ENCODE measurements at places on chromosomes 3 and 15.

DNA sequence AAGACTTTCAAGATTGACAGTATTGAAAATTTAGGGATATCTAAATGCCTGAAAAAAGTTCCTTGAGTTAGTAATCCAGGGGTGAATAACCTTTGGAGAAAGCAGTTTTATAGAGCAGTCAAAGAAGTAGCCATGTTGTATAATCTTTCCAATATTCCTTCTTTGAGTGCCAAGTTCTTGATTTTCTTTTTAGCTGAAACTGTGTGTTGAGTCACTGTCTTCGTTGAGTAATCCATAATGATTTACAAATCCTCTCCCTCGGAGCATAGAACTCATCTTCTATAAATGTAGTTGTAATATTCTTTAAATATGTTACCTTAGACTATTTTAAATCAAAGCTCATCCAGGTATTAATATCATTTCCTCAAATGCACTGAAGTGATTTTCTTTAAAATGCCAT is 135.2 kb downstream of the BBX start:
- DNase-seq, result no peak

DNA sequence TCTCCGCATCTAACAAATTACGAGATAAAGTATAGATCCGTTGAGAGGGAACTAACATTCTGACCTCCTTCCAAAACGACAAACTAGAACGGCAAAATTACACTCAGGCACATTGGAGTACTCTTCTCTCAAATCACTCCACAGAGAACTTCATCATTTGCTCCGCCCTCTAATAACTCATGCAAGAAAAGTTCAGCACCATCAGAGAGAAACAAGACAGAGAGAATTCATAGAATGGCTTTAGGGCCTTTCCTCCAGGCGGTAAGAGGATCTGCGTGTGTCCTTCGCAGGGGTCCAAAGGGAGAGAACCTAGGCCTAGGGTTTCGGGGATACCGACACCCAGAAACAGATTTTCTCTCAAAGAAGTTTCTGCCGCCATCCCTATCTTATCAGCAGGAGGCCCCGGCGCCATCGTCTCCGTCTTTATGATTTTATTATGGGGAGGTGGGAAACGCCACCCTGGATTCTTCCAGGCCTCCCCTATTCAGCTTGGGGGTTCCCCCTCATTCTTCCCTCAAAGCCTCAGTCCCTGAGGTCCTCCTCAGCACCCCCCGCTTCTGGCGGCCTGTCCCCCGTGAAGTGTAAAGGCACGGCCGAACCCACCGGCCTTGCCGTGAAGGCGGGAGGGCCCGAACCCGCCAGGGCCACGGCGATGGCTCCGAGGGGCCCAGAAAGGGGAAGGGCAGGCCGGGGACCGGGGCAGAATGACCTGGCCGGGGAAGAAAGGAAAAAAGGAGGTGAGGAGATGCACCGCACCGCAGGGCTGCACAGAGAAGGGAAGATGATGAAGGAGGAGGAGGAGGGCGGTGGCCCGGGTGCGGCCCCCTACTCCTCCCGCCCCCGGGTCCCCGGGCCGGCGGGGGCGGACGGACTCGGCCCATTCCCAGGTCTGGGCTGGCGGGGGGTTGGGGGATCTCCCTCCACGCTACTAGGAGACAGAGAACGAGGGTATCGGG is 768 bp downstream of the UBXN7 start:
- DNase-seq, result peak; percentile 2

DNA sequence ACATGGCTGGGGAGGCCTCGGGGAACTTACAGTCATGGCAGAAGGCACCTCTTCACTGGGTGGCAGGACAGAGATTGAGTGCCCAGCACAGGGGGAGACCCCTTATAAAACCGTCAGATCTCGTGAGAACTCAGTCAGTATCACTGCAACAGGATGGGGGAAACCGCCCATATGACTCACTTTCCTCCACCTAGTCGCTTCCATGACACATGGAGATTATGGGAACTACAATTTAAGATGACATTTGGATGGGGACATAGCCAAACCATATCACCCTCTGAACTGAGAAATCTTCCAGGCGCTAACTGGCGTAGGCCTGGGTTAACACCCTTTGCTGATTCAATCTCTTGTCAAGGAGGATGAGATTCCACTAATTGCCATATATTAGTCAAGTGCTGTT is 392.3 kb downstream of the FEZF2 start:
- no peak for DNase-seq

DNA sequence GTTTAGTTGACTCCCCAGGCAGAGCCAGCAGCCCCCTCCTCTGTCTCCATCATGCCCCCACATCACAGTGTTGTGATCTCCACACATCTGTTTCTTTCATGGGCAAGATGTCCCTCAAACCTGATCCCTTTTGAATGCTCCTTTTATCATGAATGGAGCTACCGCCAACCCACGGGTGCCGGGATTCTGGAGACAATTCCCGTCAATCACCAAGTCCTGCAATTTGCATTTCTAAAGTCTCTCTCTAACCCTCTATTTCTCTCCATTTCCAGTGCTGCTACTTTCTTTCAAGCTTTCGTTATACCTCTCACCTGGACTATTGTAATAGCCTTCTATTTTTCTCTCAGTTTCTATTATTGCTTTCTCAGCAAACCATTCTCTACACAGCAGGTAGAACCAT is 89.7 kb upstream of the CCNL1 start:
- DNase-seq, result no peak

DNA sequence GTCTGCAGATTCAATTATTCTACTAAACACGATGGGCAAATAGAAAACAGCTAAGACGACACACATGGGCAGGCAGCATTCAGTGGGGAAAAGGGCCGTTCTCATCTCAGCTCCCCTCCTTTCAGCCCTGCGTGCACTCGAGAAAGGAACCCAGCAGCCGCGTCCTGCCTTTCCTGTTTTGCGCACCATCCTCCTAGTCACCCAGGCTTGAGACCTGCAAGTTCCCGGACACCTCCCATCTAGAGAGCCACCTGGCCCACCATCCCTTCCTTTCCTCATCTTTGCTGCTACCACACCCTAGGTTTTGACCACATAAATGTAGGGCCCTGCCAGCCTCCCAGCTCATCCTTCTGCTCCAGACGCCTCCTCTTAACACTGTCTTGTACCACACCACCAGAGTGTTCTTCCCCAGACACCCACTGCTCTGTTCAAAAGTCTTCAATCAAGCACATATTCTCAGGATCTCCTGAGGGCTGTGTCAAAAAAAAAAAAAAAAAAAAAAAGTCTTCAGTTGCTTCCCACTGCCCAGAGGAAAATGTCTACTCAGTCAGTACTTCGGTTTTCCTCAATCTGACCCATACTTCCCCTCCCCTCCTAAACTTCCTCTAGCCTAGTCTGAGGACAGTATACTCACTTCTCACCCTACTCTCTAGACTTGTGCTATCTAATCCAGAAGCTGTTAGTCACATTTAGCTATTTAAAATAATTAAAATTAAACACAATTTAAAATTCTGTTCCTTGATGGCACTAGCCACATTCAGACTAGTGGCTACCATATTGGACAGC is 182.0 kb downstream of the STT3B start:
- no peak for DNase-seq

DNA sequence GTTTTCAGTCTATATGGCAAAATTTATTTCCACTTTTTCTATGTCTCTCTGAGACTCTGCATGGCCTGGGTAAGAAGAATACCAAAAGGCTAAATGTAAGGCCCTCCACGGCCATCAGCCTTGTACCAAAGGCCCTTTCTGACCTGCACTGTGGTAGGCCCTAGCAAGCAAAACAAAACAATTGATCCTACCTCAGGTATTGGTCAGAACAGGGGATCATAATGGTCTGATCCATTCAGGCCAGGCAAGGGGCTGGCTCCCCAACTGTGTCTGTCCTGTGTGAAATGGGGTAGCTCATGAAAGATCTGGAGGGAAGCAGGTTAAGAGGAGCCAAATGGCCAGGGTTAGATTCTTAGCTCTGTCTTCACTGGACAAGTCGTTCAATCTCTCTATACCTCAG is 181.3 kb downstream of the SSR3 start:
- no peak for DNase-seq

DNA sequence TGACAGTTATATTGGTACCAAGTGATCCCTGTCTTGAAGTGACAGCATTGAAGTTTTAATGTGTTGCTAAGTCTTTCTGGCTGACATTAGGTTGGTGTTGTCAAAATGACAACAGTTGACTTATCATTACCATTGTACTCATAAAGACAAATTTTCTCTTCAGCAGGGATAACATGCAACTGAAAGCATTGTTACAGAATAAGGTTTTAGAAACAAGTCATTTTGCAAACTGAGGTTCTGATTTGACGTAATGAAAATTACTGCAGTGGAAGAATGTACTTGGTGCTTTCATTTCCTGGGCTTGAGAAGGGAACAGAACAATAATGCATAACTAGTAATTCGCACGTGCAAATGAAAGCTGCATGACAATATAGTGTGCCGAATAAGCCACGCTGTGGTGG is 75.1 kb downstream of the MOBP start:
- DNase-seq, result no peak

- DNase-seq, result no peak
These were observed 362.2 kb downstream of the RBMS3 start for GRCh38 chr3:29643034-29643425.

GRCh38 chr15:95857758-95858157 is 472.7 kb upstream of the NR2F2 start:
- no peak for DNase-seq

GRCh38 chr15:85976986-85977385 is 102.7 kb upstream of the AGBL1 start:
- DNase-seq, result no peak

DNA sequence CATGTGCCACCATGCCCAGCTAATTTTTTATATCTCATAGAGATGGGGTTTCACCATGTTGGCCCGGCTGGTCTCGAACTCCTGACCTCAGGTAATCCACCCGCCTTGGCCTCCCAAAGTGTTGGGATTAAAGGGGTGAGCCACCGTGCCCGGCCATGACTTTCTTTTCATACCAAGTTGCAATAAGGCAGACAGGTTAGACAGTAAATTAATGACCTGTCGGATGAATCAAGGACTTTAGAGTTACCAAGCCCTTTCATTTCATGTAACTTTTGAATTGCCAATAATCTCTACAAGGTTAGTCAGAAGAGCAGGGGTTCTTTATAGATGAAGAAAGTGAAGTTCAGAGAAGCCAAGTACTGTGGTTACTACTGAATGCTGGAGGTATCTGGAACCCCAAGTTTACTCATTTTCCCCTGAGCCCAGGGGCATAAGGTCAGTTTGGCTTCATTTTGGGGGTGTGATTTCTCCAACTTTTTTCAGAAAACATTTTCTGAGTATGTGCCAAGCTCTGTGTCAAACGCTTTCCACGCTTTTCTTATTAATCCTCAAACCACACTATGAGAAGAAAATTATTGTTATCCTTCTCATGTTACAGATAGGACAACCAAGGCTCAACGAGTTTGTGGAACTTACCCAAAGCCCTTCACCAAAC is 11.9 kb downstream of the PRICKLE2 start:
- no peak for DNase-seq

DNA sequence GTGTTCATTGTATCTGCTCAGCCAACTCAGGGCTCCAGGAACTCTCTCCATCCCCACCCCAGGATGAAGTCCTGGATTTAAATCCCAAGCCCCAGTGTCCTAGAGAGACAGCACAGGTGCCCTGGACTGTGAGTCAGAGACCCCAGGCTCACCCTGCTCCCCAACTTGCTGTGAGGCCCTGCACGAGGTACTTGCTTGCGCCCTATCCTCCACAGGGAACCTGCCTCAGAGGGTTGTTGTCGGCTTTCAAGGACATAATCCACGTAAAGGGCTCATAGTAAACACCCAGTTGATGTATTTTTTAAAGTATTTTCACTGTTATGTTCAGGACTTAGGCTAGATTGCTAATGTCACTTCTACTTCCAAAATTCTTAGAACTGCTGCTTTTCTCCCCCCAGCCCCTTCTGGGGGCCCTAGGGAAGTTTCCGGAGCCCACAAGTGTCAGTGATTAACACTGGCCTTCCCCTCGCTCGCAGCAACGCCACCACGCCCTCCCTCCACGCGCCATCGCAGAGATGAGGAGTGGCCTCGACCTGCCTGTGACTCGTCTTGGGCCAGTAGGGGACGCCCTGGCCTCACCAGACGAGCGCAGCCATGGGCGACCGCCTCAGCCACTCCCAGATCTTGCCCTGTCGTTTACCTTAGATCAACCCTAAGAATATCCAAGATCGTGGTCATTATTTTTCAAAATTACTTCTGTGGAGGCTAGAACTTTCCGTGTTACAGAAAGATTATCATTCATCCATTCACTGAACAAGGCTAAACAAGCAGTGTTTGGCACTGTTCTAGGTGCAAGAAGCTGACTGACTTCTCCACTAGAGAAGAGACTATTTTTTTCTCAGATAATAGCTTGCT is 6.0 kb upstream of the SRP14 start:
- DNase-seq, result peak; percentile 73

DNA sequence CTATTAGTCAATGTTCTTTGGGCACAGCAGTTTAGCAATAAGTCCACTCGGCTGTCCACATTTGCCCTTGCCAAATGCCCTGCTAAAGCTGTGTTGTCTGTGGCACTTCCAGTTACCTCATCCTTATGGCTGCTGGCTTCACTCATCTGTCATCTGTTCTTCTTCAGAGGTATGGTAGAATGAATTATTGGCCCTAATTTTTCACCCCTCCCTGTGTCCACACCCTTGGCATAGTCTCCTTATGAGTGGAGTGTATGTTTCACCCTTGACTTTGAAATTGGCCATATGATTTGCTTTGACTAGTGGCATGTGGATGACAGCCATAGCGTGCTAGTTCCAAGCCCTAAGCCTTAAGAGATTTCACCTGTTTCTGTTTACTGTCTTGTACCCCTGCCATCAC is 72.1 kb upstream of the EPHB1 start:
- no peak for DNase-seq

- no peak for DNase-seq
These were observed 8.0 kb upstream of the CCDC13 start for GRCh38 chr3:42780892-42781700.

DNA sequence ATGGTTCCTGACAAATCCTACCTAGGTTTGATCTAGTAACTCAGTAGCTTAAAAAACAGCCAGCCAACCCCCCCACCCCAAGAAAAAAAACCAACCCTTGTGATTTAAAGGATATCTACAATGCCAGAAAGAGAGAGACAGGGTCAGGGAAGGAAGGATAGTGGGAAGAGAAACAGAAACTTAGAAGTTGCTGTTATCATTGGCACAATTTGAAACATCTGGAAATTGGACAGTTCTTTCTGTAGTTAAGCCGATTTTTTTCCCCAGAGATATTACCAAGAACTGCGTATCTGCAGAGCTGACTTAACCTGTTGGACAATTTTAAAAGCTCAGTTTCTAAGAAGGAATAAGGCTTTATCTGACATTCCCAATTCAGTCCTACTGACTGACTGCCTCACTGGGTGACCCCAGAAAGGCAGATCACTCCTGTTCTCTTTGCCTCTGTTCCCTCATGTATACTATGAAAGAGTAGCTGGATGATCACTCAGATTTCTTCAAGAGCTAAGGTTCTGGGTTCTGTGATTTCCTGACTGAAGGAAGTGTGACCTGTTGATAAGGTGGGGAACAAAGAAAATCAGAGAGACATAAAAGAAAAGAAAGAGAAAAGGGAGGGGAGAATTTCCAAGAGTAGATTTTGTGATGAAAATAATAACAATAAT is 128.3 kb downstream of the MAP2K5 start:
- DNase-seq, result no peak

DNA sequence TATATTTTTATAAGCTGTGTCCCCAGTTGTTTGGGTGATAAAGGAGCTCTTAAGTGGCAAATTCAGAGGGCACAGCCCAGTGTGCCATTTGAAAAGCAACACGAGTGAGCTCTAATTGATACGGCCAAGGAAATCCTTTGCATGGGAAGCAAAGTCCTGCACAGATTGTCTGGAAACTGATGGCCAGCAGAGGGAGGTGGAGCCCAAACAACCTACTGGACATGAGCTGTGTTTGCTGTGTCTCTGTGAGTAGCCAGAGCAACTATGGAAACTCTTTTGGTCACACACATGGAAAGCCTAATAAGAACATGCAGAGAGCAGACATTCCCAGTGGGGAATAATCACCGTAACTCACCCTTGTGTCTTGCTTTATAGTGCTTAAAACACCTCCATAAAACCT is 24.4 kb downstream of the ONECUT1 start:
- no peak for DNase-seq
